Cardiac atrium fibroblast (primary cell): ENCODE measurements at places on chromosomes 2 and 18. TPM values are rescaled to one million over a fixed set of nuclear protein-coding genes. Genes with fewer than 3 reads are reported as not detected.

Gene TNFAIP6
- total RNA-seq, result 30.7 and 49.1 TPM in 2 replicates

Gene FSIP2
- 0.36 TPM in 1 of 2 replicates, not detected in the other for total RNA-seq

Gene SCN1A
- total RNA-seq, result not detected in 2 replicates

Gene ALPP
- total RNA-seq, result not detected in 2 replicates

Gene SNTG2
- total RNA-seq, result not detected in 2 replicates

Gene LRRTM4
- total RNA-seq, result not detected in 2 replicates

Gene ACTG2
- total RNA-seq, result 0.18 TPM in 1 of 2 replicates, not detected in the other

Gene CD28
- not detected in 2 replicates for total RNA-seq

Gene PRSS56
- not detected in 2 replicates for total RNA-seq

Gene BCL11A
- not detected in 2 replicates for total RNA-seq

Gene FBXO11
- total RNA-seq, result 26.7 and 32.7 TPM in 2 replicates

Gene ABHD1
- not detected in 2 replicates for total RNA-seq

Gene USP14
- 14.4 and 17.0 TPM in 2 replicates for total RNA-seq

Gene SERPINB11
- total RNA-seq, result not detected in 2 replicates

Gene MYOM1
- under 0.01 and 0.16 TPM in 2 replicates for total RNA-seq

Gene FZD7
- total RNA-seq, result 3.2 and 6.0 TPM in 2 replicates

Gene NCKAP5
- total RNA-seq, result not detected in 2 replicates

Gene CCT7
- 309 and 378 TPM in 2 replicates for total RNA-seq
